ENCODE measurements at places on chromosomes 3 and 15.
A peak's percentile ranks its signal among the peaks of the same experiment; 100 is the strongest.

GRCh38 chr3:81027344-81027743 is 734.1 kb downstream of the GBE1 start:
- no peak for DNase-seq

DNA sequence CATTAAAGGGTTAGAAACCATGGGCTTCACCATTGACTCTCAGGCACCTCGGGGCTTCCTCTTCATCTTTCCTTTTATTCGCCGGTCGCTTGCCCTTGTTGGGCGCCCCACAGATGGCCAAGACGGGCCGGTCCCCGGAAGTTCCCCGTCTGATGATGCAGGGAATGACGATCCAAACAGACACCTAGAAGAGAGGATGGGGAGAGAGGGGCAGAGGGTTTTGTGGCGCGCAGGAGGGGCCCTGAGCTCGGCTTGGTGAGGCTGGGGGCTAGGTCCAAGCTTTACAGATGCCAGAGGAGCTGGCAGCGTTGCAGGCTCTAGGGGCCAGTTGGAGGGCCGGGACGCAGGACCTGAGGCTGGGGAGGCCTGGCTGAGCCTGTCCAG is 532 bp upstream of the ESYT3 start:
- peak; percentile 71 for DNase-seq

- DNase-seq = no peak
Observed at GRCh38 chr3:149909923-149910322, 60.8 kb downstream of the PFN2 start.

DNA sequence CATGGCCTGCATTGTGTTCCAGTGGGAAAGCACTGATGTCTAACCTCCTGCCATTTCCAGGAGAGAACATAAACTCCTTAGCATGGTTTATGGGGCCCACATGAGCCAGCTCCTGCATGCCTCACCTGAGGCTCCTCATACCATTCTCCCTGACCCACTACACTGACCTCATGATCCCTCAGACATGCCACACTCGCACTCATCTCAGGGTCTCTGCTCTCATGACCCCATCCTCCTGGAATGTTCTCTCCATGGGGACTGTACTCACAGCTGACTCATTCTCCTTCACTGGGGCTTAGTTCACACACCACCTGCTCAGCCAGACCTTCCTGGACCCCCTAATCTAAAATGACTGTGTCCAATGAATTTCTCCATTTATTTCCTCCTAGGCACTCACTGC is 4.0 kb upstream of the LMCD1 start:
- DNase-seq = no peak

GRCh38 chr3:140243575-140243974 is 308.6 kb downstream of the CLSTN2 start:
- DNase-seq = no peak

- DNase-seq = no peak
Observed at GRCh38 chr3:188489639-188490405, 335.9 kb downstream of the LPP start.

DNA sequence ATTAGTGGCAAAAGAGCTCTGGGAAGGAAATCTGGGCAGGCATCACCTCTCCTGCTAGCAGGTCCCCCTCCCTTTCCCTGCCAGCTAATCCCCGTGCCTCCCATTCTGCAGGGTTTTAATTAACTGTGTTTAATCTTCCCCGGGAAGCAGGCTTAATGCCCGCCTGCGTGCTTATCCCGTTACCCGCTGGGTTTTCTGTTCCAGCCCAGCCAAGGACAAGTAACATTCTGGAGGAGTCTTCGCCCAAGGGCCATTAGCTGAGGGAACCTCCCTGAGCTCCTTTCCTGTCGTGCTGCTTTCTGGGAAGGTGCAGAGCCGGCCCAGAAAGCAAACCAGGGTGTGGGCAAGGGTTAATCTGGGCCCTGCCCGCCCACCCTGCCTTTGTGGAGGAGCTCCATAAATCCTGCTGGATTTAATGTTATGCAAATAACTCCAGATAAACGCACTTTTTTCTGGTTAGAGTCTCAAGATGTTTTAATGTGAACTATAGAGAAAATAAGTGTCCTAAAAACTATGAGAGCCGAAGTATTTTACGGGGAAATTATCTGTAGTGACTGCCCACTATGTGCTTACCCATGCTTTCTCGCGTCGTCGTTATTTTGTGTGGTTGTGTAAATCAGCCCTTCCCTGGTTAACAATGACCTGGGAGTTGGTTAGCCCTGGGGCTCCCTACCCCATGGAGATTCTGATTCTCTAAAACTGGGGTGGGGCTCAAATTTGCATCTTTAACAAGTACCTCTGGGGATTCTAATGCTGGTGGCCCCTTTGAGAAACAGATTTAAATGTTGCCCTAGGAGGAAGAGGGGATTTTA is 25.9 kb downstream of the TRIM71 start:
- DNase-seq = no peak

DNA sequence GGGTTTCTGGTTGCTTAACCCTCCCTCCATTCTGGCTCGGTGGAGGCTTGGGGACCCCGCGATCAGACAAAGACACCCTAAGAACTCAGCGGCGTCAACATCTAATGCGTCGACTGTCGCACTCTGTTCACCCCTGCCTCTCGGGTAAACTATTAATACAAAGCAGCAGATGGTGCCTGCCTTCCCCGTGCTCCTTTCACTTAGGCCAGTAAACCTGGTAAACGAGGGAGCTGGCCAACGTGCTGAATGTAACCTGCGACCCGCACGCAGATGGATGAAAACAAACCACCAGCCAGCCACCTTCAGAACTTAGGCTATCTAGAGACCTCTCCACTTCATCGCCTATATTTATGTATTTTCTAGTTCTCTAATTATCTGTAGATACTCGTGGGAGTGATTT is 848 bp upstream of the CADPS start:
- DNase-seq = no peak

- no peak for DNase-seq
Observed at GRCh38 chr3:63911509-63911872, 692 bp downstream of the SCAANT1 start.
